ENCODE measurements at places on chromosomes 5 and 9.

DNA sequence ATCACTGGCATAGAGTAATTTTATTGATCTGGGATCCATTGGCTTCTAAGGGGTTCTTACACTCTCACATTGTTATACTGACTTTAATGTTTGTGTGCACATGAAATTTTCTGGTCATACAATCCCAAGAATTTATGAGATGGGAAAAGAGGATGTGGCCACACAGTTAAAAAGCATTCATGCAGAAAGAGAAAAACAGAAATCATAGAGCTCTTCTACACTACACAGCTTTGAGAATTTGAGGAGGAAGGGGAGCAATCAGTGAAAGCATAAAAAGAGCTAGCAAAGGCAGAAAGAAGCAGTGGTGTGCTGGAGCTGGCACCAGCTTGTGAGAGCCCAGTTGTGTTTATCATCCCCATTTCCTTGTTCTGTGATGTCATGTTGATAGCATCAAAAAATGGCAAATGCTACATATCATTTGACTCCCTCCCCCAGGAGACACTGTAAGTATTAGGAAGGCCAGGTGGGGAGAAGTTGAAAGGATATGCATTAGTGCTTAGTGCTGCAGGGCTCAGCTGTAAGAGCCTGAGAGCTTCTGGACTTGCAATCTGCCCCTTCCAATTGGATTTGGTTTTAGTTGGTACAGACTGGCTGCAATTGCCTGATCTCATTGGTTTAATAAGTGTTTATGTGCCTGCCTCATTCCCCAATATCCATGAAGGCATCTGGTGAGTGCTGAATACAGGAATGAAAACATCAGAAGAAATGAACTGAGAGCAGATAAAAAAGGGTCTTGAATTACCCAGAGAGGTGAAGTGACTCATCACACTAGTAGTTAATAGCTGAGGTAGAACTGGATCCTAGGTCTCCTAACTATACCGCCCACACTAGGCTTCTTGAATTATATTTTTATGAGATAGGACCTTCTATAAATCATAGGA, 30.9 kb downstream of the RHOBTB3 start:
- no peak for DNase-seq

DNA sequence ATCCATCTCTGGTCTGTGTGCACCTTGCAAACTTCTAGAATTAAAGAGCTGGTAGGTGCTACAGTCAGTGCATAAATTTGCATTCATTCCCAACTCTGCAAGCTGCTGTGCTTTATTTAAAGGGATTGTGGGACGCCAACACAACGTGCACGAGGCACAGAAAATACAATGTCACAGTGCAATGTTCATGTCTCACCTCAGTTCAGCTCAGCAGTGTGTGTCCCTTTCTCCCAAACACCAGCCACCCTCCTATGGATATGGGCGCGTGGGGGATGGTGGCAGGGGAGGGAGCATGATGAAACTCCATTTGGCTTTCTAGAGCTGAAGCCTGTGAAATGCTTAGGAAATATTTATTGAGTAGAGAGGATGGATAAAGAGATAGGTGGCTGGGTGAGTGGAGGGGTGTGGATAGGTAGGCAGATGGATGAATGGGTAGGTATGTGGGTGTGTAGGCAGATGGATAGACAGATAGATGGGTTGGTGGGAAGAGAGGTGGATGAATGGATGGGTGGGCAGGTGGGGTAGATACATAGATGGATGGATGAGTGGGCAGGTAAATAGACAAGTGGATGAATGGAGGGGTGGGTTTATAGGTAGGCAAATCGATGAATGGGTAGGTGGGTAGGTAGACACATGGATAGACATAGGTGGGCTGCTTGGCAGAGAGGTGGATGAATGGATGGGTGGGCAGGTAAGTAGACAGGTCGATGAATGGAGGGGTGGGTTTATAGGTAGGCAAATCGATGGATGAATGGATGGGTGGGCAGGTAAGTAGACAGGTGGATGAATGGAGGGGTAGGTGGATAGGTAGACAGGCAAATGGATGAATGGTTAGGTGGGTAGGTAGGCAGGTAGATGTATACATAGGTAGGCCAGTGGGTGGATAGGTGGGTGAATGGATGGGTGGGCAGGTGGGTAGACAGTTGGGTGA, 92.7 kb upstream of the FCN2 start:
- DNase-seq, result no peak

DNA sequence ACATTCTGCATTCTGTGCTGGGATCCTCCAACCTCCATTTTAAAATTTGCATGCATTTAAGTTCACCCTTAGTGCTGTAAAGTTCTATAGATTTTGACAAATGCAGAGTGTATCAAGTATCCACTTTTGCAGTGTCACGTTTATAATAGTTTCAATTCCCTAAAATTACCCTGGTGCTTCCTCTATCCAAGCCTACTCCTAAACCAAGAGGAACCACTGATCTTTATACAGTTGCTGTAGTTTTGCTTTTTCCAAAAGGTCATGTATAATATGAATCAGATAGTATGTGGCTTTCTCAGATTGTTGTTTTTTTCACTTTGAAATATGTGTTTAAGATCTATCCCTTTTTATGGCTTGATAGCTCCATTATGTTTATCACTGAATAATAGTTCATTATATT, 468.4 kb upstream of the CDH6 start:
- no peak for DNase-seq

DNA sequence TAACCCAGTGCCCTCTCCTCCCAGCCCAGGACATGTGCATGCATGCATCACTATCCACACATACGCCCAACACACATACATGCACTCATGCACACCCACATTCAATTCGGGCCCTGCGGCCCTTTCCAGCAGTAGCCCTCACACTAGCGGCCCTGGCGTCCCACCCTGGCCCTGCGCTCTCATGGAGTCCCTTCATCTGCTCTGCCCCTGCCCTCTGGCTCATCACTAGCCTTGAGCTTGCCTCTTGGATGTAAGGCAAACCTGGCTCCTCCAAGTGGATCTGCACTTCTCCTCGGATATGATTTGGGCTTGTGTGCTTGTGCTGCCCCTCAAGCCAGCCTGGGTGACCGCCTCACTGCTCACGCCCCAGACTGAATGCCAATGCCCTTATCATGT, 147.2 kb downstream of the SEC61B start:
- no peak for DNase-seq

- DNase-seq, result no peak
Measured at GRCh38 chr9:81289622-81290021, 399.7 kb downstream of the TLE1 start.

- DNase-seq, result no peak
Measured at GRCh38 chr5:173932695-173933139, 44.6 kb downstream of the CPEB4 start.

DNA sequence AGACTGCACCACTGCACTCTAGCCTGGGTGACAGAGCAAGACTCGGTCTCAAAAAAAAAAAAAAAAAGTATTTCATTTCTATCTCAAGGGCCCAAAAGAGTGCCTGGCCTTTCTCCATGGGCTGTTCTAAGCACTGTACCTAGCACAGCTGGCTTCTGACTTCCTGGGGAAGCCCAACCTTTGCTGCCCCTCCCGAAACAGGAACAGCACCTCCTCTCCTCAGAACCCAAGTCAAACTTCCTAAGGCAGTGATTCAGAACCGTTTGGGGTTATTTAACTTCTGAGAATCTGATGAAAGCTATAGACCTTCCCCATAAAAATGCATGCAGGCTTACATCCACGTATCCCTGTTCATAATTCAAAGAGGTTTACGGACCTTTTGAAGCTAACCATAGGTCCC, 57.8 kb downstream of the NRG2 start:
- DNase-seq, result no peak

DNA sequence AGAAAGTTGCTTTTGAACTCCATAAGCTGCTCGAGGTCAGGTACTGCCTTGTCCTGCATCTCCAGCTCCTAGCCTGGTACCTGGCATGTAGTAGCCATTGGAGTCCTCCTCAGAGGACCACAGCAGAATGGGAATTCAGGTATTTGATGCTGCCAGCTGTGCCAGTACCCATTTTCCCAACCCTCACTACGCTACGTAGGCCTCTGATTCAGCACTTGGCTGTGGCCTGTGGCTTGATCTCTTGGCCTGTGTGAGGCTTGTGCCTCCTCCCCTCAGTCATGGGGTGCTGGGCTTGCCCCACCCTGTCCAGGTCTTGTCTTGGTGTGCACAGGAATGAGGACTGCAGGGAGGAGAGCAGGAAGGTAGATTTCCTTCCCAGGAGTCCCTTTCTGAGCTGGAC, 11.8 kb downstream of the OTULIN start:
- peak; percentile 51 for DNase-seq

DNA sequence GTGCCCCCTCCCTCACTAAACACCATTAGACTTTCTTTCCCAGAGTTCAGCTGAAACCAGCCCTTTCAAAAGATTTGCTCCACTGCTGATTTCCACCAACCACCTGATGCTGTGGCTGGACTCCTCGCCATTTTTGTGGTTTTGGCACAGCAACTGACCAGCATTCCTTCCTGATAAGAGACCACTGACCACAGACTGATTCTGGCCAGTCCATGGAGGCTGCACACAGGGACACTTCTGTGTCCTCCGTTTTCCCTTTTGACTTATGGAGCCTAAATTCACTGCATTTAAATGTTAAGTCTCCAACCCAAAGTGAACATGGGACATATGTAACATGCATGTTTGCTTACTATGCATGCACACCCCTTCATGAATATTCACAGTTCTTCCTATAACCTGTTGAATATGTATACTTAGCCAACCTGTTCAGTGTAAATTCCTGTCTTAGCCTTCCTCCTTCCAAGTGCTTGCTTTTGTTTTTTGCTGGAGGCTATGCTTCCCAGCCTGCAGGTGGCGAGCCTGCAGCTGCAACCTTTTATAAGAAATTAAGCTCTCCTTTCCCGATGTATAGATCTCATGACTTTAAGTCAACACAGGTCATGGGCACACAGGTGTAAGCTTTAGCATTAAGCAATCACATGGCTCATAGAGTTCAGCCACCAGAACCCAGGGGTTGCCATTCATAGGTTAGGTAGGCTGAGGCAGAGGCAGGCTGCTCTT, 78.7 kb downstream of the ACTL7B start:
- no peak for DNase-seq

- no peak for DNase-seq
Measured at GRCh38 chr5:137462816-137463520, 36.2 kb downstream of the SPOCK1 start.

- no peak for DNase-seq
Measured at GRCh38 chr5:35183556-35183955, 46.7 kb downstream of the PRLR start.

GRCh38 chr5:25414742-25415141, 770.0 kb upstream of the CDH10 start:
- DNase-seq, result no peak

- DNase-seq, result no peak
Measured at GRCh38 chr9:78132701-78133058, 101.1 kb upstream of the GNAQ start.

DNA sequence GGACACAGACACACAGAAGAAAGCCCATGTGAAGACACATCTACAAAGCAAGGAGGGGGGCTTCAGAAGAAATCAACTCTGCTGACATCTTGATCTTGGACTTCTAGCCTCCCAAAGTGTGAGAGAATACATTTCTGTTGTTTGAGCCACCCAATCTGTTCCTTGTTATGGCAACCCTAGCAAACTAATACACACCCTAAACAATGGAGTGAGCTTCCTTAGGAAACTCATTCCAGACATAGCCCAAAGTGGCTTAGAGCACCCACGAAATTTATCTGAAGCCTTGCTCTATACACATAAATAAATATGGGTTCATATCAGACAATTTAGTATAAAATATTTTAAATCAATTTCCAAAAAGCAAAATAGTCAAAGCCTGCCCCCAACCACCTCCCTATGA, 7.6 kb upstream of the TBC1D2 start:
- no peak for DNase-seq

GRCh38 chr9:82764061-82764668, 298.8 kb downstream of the RASEF start:
- no peak for DNase-seq

GRCh38 chr9:112487008-112487798, 576 bp downstream of the KIAA1958 start:
- peak; percentile 70 for DNase-seq

GRCh38 chr5:109309326-109310063, 100.3 kb downstream of the PJA2 start:
- no peak for DNase-seq

DNA sequence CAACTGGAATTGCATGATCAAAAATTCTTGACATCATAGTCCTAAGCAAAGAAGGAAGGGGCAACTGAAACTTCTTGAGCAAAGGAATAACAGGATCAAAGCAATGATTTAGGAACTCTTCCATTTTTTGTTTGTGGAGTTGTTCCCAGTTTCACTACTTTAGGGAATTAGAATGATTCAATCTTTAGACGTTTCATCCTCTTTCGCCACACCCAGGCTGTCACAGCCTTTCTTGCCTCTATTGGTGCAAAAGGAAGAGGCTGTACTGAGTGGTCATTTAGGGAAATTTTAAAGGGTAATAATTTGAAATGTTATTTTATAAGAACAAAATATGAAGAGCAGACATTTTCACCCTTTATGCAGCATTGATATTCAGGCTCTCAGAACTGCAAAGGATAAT, 1026.0 kb upstream of the ARRDC3 start:
- no peak for DNase-seq

DNA sequence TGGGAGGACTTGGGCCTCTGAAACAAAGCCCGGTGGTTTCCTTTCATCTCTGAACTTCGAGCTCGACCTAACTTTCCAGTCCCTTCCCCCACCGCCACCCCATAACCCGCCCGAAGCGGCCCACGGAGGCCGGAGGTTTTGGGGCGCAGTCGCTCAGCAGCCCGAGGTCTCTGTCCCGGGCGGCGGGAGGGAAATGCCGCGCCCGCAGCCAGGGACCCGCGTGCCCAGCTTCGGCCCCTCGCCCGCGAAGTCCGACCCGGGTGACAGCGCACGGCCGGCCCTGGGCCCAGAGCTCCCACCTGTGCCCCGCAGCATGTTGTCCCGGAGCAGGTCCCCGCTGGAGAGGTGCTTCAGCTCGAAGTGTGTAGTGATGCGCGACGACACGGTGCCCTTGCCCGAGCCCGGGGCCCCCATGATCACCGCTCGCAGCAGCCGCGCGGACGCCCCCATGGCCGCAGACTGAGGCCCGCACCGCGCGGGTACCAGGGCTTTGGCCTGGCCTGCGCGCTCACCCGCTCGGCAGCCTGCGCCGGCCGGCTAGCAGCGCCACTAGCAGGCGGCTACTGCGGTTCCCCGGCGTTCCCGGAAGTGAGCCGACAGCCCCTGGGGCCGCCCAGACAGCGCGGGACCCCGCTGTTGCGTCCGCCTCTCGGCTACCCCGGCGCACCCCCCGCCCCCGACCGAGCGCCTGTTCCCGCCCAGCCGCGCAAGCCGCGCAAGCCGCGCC, at the start of gene AK3:
Gene AK3 (minus strand): TSS at position 565 of the 727 bp plus-strand sequence. CDS start 115 bp downstream, at position 450.
- DNase-seq, result peak; percentile 87

DNA sequence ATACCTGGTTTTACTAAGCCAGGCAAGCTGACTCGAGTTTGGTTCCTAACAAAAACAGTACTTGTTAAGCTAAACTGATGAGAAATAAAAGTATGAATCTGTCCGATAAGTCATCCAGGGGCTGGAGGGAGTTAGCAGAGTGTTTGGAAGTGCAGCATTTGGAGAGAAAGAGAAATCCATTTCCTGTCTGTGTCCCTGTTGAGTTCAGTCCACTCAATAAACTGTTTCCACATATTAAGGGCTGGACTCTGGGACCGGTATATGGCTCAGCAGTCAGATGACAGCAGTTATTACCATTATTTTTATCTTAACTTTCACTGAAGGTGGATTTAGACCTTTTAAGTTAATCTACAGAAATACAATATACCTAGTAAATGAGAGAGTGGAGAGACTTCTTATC, 130.6 kb upstream of the ADRA1B start:
- no peak for DNase-seq
